A172 (cell line): ENCODE measurements at places on chromosomes 2 and 18. TPM values are rescaled to one million over a fixed set of nuclear protein-coding genes. Genes with fewer than 3 reads are reported as not detected.

DNA sequence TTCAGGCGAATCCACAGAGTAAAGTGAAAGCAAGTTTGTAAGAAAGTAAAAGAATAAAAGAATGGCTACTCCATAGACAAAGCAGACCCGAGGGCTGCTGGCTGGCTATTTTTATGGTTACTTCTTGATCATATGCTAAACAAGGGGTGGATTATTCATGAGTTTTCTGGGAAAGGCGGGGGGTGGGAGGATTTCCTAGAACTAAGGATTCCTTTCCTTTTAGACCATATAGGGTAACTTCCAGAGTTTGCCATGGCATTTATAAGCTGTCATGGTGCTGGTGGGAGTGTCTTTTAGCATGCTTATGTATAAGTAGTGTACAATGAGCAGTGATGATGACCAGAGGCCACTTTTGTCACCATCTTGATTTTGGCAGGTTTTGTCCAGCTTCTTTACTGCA lies 59.8 kb downstream of the SLC4A3 start:
- peak; percentile 60 for DNase-seq

DNA sequence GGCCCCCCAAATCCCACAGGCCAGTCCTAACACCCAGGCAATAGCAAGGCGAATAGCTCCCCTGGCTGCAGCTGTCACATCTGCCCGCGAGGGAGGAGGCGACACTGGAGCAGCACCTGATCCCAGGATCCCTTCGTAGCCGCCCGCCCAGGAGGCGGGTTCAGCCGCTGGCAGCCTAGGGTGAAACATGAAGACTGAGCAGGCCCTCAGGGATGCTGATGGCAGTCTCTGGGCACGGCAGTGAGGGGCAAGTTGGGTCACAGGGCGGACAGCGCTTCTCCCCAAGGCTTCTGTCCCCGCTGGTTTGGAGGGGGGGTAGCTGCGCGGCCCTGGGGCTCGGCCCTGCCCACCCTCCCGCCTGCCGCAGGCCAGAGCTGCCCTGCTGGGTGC lies 1.9 kb downstream of the DNMT3A start:
- DNase-seq = no peak

DNA sequence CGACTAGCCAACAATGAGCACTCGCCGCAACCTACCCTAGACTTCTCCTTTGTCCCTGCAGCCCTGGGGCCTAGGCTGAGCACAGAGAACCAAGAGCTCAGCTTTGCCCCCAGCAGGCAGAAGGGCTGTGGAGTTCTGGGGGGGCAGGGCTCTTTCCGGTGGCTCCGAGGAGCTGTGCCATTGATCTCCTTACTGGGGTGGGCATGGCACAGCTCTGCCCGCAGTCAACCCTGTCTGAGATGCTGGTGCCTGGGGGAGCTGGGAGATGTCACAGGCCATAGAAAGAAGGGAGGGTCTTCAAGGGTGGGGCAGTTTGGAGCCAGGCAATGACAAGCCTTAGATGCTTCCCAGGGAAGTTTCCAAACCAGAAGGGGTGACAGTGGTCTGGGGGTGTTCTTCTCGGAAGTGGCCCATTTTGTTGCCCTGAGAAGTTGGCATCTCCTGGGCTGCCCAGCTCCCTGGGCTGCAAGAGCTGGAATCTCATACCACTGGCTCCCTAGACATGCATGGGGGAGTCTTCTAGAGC lies 14.1 kb upstream of the GPR55 start:
- no peak for DNase-seq

GRCh38 chr2:241108271-241109209 lies 6.5 kb upstream of the MTERF4 start:
- no peak for DNase-seq

DNA sequence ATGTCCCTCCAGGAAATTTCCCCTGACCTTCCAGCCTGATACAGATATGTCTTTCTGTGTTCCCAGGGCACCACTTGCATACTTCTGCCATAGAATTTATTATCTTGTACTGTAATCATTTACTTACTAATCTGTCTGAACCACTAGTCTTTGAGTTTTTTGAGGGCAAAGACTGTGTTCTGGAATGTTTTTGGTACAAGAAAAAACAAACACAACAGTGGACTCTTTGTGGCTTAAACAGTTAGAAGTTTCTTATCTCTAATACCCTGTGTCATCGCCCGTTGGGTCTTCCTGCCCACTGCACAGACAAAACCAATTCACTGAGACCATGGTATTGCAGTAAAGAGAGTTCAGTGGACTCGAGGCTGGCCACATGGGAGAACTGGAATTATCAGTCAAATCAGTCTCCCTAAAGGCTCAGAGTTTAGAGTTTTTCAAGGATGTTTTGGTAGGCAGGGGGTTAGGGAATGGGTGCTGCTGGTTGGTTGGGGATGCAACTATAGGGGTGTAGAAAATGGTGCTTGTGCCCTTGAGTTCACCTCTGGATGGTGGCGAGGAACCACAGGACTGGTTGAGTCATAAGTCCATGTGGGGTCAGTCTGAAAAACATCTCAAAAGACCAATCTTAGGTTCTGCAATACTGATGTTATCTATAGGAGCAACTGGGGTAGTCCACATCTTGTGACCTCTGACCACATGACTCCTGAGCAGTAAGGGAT lies 20.3 kb downstream of the RALB start:
- DNase-seq = no peak

DNA sequence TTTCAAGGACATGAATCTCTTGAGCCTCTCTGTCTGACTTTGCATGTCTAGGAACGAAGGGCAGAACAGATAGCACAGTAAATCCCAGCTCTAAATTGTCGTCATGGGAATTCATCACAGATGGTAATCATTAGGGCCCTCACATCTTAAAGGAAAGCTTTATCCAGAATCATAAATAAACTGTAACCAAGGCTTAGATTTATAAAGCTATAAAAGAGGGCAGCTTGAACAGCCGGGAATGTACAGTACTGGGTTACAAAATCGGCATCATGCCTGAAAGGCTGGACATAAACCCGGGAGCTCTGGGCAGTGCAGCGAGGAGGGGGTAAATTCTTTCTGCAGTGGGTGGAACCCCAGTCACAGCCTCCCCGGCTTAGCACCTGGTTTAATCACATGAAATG lies 144.4 kb downstream of the GFPT1 start:
- no peak for DNase-seq

DNA sequence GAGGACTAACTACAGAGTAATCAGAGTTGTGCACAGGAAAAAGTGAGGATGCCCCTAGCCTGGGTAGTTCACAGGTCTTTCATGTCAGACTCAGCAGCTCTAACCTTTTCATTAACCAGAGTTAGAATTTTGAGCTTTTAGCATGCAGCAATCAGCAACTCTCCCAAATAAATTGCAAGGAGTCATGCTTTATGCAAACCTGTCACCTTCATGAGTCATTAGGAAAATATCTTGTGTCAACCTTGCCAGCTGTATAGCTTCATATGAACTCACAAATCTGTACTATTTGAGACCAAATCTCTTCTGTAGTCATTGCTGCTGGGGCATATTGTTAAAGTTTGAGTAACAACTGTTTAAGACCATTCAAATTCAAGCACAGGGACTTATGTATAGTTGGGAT lies 382.3 kb upstream of the NT5C1B start:
- DNase-seq = peak; percentile 28

- no peak for DNase-seq
Measured at GRCh38 chr2:218282173-218282991, 9.9 kb downstream of the TMBIM1 start.

DNA sequence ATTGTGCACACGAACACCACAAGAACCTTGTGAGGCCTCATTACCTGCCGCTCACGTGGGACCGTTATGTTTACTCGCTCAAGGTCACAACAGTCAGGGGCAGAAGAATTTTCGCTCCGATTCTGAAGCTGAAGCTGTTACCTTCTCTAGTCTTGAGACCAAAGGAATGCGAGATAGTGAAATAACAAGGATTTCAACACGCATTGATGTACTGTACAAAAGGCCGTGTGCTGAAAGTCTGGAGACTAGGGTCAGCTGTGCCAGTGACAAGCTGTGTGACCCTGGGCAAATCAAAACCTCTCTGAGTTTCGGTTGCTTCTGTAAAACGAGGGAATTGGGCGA lies 583 bp downstream of the NEMP2 start:
- DNase-seq = no peak

DNA sequence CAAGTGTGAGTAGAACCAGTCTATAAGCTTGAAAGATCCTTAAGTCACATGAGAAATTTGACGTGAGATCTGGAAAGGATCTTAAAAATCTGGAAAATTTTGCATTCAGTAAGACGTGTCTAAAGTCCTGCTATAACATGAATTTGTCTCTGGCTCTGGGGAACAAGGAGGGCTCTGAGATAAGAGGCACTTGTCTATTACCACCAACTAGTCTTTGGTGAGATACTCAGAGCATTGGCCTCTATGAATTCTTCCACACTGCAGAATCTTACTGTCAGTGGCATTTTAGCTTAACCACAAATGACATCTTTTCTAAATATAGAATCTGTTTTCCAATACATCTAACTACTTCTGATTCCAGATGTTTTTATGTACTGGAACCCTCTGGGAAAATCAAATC lies 1504.5 kb downstream of the DPP10 start:
- DNase-seq = no peak

- no peak for DNase-seq
Measured at GRCh38 chr2:171575606-171576005, 53.3 kb downstream of the CYBRD1 start.

DNA sequence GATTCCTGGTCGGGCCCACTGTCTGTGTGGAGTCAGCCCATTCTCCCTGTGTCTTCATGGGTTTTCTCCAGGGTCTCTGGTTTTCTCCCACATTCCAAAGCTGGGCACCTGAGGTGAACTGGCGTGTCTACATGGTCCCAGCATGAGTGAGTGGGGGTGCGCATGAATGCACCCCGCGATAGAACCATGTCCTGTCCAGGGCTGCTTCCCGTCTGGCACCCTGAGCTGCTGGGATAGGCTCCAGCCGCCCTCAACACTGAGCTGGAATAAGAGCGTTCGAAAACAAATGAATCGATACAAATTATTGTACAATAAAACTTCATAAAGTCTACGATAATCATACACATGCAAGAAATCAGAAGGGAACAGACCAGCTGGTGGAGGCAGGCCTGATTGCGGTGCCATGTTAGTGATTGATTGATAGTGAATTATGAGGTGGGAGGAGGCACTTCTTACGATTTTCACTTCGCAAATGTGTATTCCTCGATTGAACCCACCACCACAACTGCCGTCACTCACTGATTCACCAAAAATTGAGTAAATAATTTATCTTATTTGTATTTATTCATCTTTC lies 186.6 kb downstream of the MGAT5 start:
- no peak for DNase-seq

The BOLL gene
- total RNA-seq = not detected in 2 replicates

The LINC00305 gene
- total RNA-seq = not detected in 2 replicates

The INHBB gene
- total RNA-seq = 0.16 and 0.17 TPM in 2 replicates

The UGT1A4 gene
- not detected in 2 replicates for total RNA-seq

The LOXHD1 gene
- not detected in 2 replicates for total RNA-seq

The PSMA8 gene
- total RNA-seq = not detected in 2 replicates
